ENCODE measurements at places on chromosomes 13 and 19.

DNA sequence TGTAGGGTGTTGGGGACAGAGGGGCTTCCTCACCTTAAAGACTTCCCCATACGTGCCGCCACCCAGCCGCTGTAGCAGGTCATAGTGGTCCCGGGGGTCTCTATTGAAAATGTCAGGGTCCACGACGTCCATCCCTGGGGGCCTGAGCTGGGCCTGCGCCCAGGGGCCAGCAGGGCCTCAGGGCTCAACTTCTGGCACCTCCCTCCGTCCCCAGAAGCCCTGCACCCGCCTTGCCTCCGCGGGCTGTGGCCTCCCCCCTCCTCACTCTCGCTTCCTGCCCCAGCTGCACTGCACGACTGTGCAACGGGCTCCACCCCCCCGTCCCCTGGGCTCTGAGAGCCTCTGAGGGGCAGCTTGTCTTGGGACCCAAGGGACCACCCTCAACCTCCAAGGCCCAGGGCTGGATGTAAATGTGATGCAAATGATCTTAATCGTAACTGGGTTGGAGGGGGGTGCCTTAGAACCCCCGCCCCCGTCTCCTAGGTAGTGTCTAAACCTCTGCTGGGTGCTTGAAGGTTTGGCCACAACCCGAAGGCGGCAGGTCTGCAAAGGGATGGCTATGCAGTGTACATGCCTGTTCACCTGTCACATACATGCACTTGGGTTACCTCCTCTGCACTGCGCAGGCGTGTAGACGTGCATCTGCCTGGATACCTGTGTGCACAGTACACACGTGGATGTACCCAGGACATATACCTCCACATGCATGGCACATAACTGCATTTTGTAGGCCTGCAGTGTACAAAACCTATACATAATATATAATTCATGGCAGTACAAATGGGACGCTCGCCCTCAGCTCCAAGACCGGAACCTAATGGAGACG, at the start of gene MAP4K1:
Gene MAP4K1 (minus strand): TSS at position 190 of the 826 bp plus-strand sequence. CDS start 58 bp downstream, at position 132.
- DNase-seq, result no peak

DNA sequence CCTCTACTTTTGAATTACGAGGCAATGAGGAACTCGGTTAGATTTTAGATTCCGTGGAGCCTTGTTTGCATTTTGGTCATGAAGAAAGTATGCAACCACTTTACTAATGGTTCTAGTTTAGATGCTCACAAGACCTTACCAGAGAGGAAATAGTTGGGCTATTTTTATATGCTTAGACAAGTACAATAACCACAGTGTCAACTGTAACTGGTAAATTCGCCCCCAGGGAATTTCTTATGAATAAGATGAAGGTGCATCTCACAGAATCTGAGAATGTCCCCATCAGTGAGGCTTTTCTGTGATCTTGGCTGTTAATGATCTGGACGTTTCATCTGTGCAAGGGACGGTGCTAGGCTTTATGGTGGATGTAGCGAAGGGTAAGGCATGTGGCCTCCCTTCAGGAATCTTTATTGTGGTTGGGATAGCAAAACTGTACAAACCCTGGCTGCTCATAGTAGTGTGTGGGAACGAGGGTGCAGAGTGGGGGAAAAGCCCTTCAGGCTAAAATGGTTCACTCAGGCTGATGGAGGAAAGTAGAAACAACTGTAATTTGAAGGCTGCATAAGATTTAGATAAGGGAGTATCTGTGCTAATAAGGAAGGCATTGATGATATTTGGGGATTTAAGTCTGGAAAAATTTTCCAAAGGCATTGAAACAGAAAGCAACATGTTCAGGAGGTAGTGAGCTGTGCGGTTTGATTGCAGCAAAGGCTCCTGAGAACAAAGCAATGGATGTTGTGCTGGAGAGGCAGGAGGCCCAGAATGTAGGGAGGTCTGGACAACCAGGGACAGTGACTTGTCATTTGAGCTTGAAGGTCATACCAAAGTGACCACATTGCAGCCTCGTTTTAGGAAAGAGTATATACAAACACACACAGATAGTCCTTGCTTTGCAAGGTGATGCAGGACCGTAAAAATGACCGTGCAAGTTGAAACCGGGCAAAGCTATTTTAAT, 28.4 kb downstream of the UBAC2 start:
- DNase-seq, result peak; percentile 91

GRCh38 chr19:35355791-35356460, 2.3 kb upstream of the FFAR3 start:
- DNase-seq, result no peak

DNA sequence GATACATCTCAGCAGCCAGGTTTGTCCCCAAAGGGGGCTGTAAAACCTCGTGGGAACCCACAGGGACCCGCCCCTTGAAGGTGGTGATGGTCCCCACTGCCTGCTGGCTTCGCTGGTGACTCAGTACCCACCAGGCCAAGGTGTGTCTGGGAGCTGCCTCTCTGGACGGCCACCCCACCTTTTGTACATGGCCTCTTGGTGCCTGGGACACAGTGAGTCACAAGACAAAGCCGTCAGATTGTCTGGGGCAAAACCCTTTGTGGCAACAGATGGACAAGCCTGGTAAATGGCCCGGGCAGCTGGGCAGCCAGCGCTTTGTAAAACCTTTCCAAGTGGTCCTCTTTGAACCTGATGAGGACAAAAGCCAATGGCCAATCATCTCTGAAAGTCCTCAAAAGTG, 27.9 kb upstream of the KLF2 start:
- DNase-seq, result no peak

GRCh38 chr19:2329149-2329478, 630 bp downstream of the SPPL2B start:
- no peak for DNase-seq

DNA sequence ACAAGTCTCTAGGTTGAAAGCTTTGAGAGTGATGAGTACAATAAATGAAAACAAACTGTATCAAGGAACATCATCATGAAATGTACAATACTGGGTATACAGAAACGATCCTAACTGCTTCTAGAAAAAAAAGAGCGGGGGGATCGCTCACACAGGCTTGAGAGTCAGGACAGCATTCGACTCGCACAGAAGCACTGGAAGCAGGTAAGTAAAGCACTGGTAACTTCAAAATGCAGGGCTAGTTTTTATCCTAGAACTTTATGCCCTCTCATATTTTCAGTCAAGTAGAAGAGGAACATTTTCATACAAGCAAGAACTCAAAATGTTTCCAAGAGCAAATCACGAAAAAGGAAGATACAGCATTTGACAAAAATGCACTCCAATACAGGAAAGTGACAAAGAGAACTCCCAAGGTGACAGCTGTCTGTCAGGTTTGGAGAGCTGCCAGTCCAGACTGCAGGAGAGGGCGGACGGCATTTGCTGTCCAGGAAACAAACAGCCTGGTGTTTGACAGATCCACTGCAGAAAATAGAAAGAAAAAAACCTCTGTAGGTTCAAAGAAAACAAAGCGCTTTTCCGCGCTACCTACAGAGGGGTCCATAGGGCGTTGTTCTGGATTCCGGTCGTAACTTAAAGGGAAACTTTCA, 58.2 kb upstream of the XPO4 start:
- no peak for DNase-seq

GRCh38 chr13:61838568-61838967, 422.9 kb upstream of the PCDH20 start:
- DNase-seq, result no peak

DNA sequence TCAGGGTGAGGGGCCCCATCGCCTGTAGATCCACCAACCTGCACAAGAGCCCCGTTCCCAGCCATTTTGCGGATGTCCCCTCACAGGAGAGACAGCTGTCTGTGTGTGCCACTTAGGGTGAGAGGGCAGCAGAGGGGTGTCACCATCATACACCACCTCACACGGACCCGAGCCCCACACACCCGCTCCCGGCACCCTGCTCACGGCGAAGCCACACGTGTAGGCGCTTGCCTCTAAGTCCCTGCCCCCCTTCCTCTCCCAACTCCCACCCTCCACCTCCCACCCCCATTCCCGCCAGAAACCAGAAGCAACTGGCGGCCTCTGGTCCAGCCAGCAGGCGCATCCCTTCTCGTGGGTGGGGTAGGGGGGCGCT, 4.0 kb upstream of the DPF1 start:
- DNase-seq, result no peak

GRCh38 chr13:100473087-100473486, 115.5 kb downstream of the GGACT start:
- no peak for DNase-seq
